ENCODE measurements at places on chromosomes 13 and 19. TPM values are rescaled to one million over a fixed set of nuclear protein-coding genes. Genes with fewer than 3 reads are reported as not detected.
A peak's percentile ranks its signal among the peaks of the same experiment; 100 is the strongest.

C19orf81 gene
- total RNA-seq, result 2.5 TPM

SELENOV gene
- not detected for total RNA-seq

CALR3 gene
- total RNA-seq, result not detected

BRCA2 gene
- 0.87 TPM for total RNA-seq

DACH1 gene
- total RNA-seq, result 4.7 TPM

CDC42EP5 gene
- total RNA-seq, result 8.9 TPM

CCDC122 gene
- total RNA-seq, result 2.6 TPM

OR7D2 gene
- total RNA-seq, result 0.08 TPM

LINGO3 gene
- total RNA-seq, result not detected

- peak; percentile 86 for DNase-seq
These were observed 13.7 kb downstream of the KLHL26 start for GRCh38 chr19:18650468-18651041.

DNA sequence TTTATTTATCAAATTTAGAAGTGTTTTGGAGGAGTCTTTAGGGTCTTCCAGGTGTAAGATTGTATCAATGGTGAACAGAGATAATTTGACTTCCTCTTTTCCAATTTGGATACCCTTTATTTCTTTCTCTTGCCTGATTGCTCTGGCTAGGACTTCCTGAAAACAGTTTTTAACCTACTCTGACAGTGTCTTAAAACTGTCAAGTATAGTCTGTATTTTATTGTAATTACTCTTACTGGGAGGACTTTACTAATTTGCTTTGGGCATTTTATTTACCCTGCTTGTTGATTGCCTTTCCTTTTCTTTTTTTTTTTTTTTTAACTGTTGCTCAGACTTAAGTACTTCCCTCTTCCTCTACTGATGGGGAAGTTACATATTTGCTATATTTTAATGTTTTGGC, 81.3 kb downstream of the URI1 start:
- DNase-seq, result no peak

DNA sequence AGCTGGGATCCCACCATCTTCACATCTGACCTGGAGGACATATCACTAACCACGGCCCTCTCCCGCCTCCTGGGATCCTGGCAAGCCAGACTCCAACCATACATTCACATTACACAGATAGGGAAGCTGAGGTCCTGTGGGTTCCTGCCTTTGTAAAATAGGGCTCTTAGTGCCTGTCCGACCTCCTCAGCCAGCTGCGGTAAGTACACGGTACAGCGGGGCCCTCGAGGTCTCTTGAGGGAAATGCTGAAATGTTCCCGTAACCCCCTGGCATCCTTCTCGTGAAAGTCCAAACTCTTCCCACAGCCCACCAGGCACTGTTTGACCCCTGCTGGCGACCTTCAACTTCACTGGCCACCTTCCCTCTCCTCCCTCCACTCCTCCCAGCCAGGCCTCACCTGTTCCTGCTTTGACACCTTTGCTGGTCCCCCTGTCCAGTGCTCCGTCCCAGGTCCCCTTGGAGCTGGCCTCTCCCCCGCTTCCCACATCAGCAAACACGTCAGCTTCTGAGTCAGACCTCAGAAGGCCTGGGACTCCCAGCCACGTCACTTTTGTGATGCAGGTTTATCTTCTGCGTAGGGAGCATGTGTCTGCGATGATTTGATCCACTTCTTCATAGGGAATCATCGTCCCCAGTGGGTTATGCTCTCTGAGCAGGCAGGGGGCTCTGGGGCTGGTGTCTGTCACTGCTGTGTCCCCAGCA, 8.8 kb upstream of the GNG7 start:
- DNase-seq, result peak; percentile 63

GRCh38 chr13:39563470-39563735, 39.6 kb downstream of the LHFPL6 start:
- DNase-seq, result no peak

DNA sequence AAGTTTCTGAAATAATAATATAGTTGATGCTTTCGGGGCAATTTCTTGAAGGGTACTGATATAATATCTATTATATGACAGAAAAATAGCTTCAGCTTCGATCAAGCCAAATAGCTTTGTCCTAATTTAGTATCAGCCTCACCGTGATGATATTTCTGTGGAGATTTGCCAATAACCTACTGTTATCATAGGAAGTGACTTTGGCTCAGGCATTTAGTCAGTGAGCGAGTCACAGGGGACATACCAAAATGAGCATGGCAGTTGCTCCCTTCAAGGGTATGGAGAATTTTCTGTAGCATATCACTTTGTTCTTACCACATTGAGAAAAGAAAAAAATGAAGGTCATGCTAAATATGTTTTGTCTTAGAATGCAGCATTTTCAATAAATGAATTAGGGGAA, 767.6 kb upstream of the SLITRK1 start:
- DNase-seq, result no peak

DNA sequence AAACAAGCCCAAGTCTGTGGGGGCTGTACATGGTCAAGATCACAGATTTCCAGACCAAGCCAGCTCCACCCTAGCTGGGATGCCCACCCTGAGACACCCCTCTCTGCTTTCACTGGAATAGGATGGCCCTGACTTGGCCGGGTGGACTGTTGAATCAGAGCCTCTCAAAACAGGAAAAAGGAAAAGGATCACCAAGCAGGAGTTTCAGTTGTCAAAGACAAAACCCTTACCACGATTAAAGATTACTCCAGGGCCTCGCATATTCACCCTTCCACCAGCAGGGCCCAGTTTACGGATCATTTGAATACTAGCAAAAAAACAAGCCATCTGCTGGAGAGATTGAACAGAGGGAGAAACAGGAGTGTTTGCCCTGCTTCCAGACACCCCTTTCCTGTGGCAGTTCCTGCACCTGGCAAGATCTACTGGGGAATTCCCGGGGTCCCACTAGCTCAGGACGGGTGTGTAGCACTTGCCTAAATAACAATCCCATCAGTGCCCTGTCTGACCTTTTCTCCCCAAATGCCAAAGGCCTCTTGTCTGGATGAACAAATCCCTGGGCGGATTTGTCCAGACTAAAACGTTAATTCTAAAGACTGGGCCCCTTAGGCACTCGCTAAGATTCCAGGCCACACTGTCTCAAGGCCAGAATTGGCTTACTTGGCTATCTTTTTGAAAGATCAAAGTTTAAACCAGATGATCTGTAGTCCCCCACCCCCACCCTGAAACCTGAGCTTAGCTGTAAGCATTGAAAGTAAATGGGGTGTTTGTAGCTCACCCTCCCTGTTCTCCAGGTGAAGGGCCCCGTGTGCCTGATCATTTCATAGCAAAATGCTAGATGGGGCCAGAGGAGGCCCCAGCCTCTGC, 38.4 kb downstream of the ACTN4 start:
- peak; percentile 21 for DNase-seq

DNA sequence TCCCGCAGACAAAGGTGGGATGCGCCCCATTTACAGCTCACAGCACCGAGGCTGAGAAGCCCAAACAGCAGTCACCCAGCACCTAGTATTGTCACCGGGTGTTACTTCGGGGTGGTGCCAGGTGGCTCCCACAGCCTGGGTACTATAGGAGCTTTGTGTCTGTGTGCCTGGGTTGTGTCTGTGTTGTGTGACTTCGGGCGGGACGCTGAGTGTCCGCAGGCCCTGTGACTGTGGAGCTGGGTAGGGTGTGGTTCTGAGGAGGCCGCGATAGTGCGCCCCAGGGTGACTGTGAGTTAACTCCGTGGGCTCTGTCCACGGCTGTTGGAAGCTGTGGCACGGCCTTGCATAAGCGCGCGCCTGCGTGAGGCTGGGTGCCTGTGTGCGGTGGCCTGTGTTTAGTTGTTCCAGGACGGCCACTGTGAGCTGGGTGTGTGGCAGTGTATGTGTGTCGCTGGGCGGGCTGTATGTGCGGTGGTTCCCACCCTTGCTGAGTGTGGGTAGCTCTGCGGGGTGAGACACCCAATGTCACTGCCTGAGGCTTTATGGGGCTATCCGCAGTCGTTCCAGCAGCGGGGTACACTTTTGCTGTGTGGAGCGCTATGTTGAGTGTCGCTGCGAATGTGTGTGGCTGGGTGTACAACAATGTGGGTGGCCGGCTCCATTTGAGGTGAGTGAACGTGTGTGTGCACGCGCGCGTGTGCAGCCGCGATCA, 559 bp upstream of the SSBP4 start:
- DNase-seq, result no peak

DNA sequence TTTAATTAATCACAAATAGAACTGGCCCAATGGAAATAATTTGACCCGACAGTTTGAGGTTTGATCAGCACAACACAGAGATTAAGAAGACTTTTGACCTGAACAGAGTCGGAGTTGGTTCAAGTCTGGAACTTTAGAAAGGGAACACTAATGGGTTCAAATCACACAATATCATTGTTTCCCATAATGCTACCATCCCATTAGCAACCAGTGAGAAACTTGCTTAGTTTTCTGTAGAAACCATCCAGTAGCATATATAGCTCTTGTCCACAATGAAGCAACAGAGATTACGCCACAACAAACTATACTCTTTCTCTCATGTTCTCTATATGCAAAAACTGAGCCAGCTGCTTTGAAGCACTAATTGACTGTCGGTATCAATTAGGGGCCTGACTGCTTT, 376.9 kb upstream of the SPRY2 start:
- DNase-seq, result no peak

- DNase-seq, result no peak
These were observed 252.7 kb downstream of the TEX29 start for GRCh38 chr13:111572956-111573761.

- no peak for DNase-seq
These were observed 747.8 kb upstream of the KLHL1 start for GRCh38 chr13:70856025-70856424.

DNA sequence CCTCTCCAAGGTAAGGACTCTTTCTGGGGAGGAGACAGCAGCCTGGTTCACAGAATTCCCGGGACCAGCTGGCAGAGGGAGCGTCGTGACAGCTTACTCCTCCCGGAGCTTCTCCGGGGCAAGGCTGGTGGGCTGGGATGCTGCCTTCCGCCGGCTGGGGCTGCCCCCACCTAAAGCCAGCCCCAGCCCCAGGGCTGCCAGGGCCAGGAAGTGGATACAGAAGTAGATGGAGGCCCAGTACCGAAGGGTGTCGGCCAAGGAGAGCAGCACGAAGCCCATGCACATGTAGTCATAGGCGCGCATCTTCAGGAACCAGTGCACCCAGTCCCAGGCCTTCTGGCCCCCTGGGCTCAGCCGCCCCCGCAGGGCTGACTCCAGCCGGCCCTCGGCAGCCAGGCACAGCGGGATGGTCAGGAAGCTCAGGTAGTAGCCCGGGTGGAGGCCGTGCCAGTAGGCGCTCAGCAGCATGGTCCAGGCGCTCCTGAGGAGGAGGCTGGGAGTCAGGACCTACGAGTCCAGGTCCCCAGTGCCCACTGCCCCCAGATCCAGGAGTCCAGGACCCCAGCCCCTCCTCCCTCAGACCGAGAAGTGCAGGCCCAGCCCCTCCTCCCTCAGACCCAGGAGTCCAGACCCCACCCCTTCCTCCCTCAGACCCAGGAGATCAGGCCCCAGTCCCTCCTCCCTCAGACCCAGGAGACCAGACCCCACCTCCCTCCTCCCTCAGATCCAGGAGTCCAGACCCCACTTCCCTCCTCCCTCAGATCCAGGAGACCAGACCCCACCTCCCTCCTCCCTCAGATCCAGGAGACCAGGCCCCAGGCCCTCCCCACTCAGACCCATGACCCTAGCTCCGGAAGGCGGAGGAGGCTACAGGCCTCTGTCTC, 1.2 kb upstream of the TMC4 start:
- DNase-seq, result peak; percentile 57

DNA sequence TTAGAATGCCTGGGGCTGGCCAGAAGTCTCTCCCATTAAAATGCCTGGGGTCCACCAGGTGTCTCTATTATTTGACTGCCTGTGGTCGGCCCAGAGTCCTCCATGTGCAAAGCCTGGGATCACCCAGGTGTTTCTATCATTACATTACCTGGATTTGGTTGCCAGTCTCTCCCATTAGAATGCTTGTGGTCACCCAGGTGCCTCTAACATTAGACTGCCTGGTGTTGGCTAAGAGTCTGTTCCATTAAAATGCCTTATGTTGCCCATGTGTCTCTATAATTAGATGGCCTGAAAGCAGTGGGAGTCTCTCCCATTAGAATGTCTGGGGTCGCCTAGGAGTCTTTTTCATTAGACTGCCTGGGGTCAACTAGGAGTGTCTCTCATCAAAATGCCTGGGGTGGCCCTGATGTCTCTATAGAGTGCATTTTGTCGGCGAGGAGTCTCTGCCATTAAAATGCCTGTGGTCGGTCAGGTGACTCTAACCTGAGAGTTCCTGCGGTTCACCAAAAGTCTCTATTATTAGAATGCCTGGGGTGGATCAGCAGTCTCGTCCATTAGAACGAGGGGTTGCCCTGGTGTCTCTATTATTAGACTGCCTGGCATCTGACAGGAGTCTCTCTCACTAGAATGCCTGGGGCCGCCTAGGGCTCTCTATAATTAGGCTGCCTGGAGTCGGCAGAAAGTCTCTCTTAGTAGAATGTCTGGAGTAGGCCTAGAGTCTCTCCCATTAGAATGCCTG, 1540.5 kb downstream of the UQCRFS1 start:
- no peak for DNase-seq

- DNase-seq, result no peak
These were observed 30.5 kb upstream of the KCTD4 start for GRCh38 chr13:45231305-45231704.

GRCh38 chr13:101773062-101773461, 320.6 kb downstream of the ITGBL1 start:
- DNase-seq, result no peak

- no peak for DNase-seq
These were observed 157.5 kb upstream of the ATXN8OS start for GRCh38 chr13:69950160-69950559.

GRCh38 chr13:94335761-94336526, 143.5 kb downstream of the DCT start:
- no peak for DNase-seq

DNA sequence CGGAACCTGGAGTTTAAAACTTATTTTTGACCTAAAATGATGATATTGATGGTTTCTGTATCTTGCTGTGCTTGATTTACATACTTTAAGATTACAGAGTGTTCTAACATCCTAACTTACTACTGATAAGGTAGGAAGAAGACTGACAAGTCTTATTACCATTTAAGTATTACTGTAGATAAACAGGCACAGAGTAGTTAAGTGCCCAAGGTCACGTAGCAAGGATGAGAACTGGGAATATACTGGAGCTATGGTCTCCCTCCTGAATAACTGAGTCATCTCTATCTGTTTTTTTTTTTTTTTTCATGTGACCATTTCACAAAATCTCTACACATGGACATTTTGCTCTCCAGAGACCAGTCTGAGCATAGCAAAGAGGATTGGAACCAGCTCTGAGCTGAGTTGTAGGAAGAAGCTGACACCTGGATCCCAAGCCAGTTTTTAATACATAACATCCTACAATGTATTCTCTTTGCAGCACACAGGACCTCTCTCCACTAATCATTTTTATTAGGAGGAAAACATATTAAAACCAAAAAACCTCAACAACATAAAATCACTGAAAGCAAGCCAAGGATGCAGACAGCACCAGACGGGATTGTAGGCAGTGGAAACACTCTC, 173.5 kb downstream of the DNAJC15 start:
- no peak for DNase-seq

DNA sequence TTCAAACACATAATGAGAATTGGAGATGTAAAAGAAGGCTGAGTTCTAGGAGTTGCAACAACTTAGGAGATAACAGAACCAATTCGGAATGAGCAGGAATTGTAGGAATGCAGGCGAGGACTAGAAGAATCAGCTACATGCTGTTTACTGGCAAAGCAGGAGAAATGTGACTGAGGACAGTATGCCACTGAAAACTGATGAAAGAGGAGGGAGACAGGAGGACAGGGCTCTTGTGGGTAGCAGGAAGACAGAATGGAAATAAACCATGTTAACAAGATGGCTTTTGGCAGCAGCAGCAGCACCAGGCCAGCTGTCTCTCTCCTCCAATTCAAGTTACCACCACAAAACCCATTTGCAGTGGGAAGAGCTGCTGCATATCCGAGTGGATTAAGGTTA, 91.0 kb upstream of the SLC15A1 start:
- no peak for DNase-seq
